ENCODE measurements at places on chromosomes 2 and 18.

GRCh38 chr2:106307860-106308259 is 113.8 kb upstream of the UXS1 start:
- DNase-seq: no peak

GRCh38 chr2:100142393-100142792 is at the start of gene AFF3:
Gene AFF3 (minus strand): TSS chr2:100142590. CDS start chr2:100104454, 38,136 bp downstream.
- DNase-seq: no peak

DNA sequence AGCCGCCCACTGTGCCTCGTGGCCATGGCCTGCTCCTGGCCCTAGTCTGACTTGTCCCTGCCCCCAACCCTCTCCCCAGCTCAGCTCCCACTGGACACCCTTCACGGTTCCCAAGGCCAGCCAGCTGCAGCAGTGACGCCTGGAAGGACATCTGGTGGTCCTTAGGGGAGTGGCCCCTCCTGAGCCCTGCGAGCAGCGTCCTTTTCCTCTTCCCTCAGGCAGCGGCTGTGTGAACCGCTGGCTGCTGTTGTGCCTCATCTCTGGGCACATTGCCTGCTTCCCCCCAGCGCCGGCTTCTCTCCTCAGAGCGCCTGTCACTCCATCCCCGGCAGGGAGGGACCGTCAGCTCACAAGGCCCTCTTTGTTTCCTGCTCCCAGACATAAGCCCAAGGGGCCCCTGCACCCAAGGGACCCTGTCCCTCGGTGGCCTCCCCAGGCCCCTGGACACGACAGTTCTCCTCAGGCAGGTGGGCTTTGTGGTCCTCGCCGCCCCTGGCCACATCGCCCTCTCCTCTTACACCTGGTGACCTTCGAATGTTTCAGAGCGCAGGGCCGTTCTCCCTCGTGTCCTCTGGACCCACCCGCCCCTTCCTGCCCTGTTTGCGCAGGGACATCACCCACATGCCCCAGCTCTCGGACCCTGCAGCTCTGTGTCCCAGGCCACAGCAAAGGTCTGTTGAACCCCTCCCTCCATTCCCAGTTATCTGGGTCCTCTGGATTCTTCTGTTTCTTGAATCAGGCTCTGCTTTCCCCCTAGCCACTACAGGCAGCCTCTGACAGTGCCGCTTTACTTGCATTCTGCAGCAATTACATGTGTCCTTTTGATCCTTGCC is 35.8 kb downstream of the ANO7 start:
- DNase-seq: no peak

GRCh38 chr2:160940699-160941098 is 219.5 kb upstream of the TANK start:
- DNase-seq: no peak

DNA sequence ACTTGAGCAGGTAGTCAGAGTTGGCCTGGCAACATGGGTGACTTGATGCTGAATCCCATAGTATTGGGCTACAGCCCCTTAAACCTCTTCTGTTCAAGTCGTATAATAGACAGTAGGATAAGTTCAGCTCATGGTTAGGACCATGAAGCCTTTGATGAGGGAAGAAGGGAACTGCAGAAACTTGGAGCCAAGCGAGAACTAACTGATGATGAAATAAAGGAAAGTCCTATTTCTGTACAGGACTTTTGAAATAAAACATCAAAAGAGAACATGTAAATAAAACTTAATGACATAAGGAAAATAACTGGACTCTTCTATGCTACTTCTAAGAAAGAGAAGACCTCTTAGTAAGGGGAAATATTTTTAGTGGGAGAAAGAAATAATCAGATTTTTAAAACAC is 51.2 kb upstream of the UGP2 start:
- DNase-seq: no peak

DNA sequence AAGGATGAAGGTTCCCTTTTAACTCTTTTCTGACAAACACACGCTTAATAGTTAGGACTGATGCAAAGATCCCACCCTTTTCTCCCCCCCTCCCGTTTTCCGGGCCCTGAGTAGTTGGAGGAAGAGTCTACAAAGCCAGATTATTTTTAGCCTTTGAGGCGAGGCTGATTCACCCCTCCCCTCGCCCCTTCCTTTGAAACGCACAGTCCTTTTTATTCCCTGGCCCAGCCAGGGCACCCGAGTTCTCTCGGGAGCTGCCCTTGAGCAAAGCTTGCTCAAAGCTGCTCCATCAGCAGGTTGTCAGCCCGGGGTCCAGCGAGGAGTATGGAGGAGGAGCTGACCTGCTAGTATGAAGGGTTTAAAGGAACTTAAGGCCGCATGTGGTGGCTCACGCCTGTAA is 47.1 kb upstream of the SPRED2 start:
- DNase-seq: no peak

GRCh38 chr2:189249171-189249570 is 69.6 kb upstream of the COL5A2 start:
- DNase-seq: no peak

GRCh38 chr2:29097569-29097968 is 17.6 kb upstream of the CLIP4 start:
- DNase-seq: no peak

DNA sequence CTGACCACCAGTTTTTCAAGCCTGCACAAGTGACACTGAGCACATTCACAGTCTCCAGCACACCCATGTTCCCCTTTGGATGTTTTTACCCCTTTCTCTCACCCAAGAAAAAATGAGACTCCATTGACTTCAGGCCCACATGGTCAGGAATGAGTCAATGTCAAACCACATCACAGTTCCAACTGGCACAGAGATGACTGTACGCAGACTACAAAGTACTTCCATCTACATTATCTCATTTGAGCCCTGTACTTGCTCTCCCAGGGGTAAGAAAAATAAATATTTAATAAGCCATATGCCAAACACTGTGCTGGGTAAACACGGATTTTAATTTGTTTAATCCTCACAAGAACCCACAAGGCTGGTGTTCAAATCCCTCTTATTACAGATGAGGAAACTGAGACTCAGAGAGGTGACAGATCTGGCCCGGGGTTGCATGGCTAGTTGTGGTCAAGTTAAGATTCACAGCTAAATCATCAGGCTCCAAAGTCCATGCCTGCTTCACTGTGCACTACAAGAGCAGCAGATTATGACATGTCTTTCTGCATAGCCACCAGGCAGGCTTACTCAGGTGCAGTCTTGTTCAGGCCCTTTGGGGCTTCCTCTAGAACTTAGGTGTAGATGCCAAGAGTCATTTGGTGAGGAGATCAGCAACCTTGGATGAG is 106.1 kb downstream of the TXNL1 start:
- no peak for DNase-seq

DNA sequence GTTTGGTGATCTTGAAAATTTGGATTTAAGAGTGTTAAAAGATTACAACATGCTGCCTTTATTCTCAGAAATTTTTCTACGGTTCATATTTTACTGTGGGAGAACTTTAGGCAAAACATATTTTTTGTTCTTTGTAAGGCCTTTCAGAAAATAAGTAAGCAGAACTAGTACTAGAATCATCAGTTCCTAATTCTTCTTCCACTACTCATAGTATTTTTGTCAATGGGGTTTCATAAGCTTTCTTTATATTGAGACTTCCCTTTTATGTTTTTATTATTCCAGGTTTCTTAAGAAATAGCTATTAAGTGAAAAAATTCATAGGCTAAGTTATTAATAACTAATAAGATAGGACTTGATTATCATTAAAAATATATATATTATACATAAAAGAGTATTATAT is 12.4 kb downstream of the UGGT1 start:
- no peak for DNase-seq

DNA sequence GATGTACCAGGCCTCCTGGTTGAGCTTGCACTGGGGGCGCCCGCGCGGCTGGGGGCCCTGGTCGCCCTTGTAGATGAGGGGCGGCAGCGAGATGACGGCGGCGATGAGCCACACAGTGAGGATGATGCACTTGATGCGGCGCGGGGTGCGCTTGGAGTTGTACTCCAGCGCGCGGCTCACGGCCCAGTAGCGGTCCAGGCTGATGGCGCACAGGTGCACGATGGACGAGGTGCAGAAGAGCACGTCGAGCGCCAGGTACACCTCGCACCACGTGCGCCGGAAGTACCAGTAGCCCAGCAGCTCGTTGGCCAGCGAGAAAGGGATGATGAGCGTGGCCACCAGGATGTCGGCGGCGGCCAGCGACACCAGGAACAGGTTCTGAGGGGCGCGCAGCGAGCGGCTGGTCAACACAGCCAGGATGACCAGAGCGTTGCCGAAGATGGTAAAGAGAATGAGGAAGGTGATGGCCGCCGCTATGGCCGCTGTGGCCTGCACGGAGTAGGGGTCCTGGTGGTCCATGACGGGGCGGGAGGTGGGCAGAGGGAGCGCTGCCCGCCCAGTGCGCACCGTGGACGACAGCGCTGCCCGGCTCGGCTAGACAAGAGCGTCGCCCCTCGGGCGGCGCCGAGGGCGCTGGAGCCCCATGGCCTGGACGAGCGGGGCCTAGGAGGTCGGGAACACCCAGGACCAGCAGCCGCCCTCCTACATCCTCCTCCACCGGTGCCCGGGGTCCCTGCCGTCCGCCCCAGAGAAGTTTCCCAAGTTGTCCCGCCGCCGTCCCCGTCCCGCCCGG is 544 bp downstream of the ADRA2B start:
- DNase-seq: no peak

GRCh38 chr2:28621172-28622100 is 125.6 kb downstream of the PLB1 start:
- DNase-seq: no peak

DNA sequence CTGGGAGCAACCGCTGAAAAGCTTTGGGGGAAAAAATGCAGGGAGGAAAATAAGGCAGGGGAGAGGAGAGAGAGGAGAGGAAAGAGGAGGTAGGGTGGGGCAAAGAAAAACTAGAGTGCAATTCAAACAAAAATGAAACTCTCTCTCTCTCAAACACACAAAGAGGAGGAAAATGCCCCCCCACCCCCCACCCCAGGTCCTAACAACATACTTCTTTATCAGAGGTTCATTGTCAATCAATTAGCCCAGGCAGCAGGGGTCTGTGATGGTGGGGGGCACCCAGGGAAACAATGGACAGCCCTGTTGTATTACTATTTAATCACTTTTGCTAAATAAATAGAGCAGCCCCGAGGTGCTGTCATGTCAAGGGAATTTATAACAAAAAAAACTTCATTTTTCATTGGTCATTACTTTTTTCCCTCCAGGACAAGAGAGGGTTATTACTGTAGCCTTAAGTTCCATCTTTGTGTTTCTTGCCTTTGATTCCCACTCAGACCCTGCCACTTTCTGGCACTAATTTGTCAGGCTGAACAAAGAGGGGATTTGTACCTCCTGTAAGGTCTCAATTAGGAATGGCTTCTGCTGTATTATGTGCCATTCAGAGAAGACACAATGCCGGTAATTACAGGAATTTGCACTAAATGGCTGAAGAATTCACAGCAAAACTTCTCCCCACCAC is 55.0 kb downstream of the PLEKHM3 start:
- no peak for DNase-seq

DNA sequence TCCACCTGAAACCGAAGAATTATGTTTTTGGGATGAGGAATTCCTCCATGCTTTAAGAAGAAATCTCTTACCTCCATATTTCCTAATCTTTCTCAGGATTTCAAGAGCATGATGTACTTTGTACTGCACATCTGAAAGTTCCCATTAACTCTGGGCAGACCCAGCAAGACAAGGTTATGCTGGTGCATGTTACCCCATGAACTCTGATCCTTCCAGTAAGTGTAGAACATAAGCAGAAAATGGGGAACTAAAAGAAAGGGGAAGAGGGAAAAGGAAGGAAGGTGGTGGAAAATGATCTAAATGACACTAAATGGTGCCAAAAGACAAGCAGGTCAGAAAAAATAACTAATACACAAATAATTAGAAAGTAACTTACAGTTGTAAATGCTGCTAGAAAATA is 50.7 kb downstream of the STRN start:
- no peak for DNase-seq

GRCh38 chr2:207133820-207134519 is 31.8 kb downstream of the KLF7 start:
- no peak for DNase-seq

DNA sequence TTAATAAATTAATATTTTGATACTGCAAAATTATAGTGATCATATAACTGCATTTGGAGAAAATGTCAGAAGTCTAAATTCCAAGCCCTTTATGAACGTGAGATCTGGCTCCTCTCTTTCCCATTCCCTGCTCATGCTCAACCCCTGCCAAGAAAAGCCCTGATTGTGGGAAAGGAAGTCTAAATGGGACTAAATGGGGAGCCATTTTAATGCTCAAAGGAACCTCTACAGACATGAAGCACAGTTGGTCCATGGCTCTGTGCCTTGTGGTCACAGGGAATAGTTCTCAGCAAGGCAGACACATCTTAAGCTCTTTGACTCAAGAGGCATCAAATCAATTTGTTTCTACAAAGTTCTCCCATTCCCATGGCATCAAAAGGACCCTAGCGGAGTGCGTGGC is 29.3 kb upstream of the INSIG2 start:
- no peak for DNase-seq

DNA sequence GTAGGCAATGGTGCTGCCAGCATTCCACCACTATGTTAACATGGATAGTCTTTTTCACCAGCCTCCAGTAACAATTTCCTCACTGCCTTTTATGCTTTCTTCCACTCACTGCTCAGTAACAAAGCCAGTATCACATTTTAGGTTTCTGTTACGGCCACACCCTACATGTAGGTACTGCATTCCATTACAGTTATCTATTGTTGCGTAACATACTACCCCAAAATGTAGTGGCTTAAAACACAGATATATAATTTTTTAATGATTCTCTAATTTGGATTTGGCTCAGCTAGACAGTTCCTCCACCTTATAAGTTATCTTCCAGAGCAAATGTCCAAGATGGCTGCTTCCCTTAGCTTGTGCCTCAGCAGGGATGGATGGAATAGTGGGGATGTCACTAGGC is 498.7 kb upstream of the ACVR2A start:
- no peak for DNase-seq

DNA sequence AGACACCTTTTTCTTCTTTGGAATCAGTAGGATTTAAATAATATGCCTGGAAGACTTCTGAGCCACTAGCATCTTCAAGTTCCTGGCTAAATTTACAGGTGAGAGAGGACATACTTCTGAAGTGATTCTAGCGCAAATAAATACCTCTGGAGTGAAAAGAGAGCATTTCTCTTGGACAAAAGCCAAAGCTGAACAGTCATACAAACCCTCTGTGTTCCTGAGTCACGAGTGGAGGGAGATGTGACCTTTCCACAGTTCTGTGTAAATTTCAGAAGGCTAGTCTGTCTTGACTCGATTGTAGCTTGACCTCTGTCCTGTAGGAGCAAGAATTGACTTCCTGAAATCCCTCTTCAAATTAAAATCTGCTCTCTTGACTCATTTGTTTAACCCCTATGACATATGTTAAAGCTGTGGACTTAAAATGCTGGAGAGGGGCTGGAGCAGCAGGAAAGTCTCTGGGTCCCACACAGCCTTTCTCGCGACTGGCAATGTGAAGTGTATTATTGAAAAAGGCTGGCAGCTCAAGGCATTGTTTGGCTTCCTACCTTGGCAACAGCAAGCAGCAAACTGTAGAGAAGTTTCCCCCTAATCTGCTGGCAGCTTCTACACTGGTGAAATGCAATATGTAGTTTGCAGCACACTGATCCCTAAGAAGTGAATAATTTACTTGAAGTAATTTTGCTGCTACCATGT is 79.6 kb upstream of the GCFC2 start:
- DNase-seq: no peak

DNA sequence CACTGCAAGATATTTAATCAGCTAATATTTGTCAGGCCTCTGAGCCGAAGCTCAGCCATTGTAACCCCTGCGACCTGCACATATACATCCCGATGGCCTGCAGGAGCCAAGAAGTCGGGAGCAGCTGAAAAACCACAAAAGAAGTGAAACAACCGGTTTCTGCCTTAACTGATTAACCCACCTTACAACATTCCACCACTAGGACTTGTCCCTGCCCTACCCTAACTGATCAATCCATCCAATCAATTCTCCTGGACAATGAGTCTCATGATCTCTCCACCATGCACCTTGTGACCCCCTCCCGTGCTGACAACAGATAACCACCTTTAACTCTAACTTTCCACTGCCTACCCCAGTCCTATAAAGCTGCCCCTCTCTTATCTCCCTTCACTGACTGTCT is 945.4 kb upstream of the GYPC start:
- no peak for DNase-seq

Data from stimulated activated CD8-positive, alpha-beta memory T cell treated with anti-CD3 and anti-CD28 coated beads, Interleukin-15, amount 100 ng/mL, for 24 hours (primary cell).